ENCODE measurements at places on chromosomes 5 and 9.
A peak's percentile ranks its signal among the peaks of the same experiment; 100 is the strongest.

GRCh38 chr9:81416476-81417298 lies 272.7 kb downstream of the TLE1 start:
- no peak for DNase-seq

DNA sequence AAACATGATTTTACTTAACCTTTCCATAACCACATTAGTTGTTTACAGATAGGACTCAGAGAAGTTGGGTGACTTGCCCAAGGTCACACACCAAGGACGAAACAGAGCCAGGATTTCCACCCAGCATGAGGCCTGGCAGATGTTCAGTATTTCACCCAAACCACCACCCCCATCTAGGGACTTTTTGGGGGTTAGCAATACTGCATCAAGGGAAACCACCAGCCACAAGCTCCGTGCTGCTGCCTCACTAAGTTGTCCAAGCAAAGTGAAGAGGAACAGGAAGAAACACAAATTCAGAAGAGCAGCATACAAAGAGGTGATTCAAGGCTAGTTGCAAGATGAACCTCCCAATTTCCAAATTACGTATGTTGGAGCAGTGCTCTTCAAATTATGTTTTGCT lies 219.6 kb upstream of the RORB start:
- DNase-seq, result no peak

GRCh38 chr5:95599252-95599651 lies 20.6 kb upstream of the GPR150 start:
- no peak for DNase-seq

GRCh38 chr9:82583524-82583923 lies 479.4 kb downstream of the RASEF start:
- no peak for DNase-seq

DNA sequence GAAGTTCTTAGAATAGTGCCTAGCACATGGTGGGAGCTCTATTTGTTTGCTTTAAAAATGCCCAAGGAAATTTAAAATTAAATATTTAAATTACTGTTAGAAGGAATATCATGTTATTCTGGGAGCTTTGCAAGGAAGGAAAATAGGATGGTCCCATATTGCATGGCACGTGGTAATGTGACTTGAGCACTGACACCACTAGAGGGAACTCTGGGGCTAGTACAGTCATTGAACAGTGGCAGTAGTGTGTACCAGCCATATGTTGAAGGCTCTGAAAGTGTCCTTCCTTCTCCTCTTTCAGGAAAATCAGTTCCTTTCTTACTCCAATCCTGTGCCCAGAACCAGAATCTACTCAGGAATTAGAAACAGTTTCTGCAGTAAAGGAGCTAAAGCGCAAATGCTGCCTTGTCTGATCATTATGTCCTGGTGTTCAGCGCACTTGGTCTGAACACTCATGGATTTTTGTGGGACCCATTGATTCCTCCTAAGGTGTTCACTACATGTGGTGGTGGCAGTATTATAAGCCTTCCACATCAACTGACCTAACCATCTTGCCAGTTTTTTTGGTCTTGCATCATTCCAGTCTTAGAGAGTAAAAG lies 54.1 kb downstream of the GDA start:
- peak; percentile 50 for DNase-seq

- DNase-seq, result no peak
Observed at GRCh38 chr5:40365342-40366330, 314.1 kb upstream of the PTGER4 start.

DNA sequence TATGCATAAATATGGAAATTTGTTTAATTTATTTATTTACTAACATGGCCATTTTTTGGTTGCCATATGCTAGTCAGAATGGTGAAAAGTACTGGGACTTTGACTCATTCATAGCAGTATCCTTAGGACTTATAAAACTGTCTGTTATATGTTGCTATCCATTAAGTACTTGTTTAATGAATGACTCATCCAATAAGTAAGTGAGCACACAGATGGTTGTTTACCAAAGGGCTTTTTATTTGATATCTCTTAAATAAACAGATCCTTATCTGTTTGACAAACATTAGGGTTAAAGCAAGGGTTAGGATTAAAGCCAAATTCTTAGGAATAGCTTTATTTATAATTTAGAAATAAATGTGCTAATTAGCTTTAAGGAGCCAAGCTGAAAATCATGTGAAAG lies 183.4 kb downstream of the FBXO4 start:
- no peak for DNase-seq

- DNase-seq, result no peak
Observed at GRCh38 chr9:14525856-14526255, 167.4 kb downstream of the ZDHHC21 start.

DNA sequence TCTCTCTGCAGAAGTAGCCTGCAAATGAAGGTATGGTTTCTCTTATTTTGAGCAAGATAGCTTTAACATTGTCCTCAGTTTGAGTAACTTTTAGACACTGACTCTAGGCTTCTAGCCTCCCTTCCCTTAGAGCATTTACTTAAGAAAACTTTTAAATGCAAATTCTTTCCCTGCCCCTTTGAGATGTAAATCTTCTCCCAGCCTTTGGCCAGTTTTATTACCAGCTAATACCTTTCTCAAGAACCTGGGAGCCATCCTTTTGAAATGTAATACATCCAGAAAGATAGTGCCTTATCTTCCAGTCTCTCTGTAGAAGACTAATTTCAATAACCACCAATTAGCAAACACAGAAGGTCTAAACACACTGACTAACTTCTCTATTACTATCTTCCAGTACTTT lies 688.9 kb upstream of the CDH9 start:
- DNase-seq, result no peak

- no peak for DNase-seq
Observed at GRCh38 chr9:11931109-11931508, 762.1 kb upstream of the TYRP1 start.

GRCh38 chr5:58317808-58318207 lies 142.1 kb downstream of the PLK2 start:
- DNase-seq, result no peak

DNA sequence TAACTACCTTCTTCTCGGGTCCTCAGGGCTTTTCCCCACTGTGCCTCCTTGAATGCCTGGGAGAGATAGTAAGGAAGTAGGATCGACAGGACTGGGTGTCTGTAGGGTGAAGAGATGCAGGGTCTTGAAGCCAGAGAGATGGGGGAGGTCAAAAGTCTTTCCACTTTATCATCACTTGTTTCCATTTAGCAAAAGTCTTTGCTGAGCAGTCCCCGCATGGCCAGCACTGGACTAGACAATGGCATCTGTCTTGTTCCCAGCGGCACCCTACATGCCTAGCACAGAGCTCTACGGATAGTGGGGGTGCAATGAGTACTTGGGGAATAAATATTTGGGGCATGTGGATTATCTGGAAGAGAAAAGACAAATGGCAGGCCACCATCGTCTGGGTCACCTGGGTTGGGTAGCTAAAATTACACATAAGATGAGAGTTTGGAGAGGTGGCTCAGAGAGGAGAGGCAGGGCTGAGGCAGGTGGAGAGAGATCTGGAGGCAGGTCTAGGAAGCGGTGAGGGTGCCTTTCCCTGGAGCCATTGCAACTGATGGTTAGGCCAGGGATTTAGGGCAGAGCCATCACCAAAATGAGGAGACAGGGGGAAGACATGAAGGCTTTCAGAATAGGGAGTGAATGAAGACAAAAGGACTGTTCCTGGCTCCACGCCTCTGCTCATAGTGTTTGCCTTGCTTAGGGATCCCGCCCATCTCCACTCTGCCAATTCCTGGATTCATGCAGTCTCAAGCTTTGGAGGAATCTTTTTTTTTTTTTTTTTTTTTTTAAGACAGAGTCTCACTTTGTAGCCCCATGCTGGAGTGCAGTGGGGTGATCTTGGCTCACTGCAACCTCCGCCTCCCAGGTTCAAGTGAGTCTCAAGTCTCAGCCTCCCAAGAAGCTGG lies 250.8 kb upstream of the KLF4 start:
- DNase-seq, result no peak

- DNase-seq, result no peak
Observed at GRCh38 chr5:136080113-136080482, 51.3 kb downstream of the TGFBI start.

GRCh38 chr5:79707535-79707934 lies 17.9 kb downstream of the CMYA5 start:
- no peak for DNase-seq

- no peak for DNase-seq
Observed at GRCh38 chr9:113289091-113289490, 13.6 kb downstream of the PRPF4 start.

DNA sequence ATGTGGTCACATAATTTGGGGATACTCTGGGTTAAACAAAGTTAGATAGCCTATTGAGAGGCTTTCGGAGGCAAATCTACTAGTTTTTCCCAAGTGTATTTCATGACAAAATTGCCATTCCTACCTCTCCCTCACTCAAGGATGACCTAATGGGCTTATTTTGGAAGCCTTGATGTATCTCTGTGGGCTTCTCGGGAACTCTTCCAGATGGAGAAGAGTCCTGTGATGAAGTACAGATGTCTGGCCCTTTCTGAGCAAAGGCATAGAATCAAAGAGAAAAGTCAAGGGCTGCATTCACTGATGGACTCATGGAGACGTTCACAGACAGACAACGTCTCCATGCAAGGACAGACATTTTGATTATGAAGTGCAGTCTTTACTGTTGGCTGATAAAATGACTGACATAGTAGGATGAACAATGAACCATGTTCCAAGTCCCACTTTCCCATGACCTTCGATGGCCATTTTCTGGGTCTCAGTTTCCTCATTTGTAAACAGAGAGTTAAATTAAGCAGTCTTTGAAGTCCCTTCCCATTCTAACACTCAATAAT lies 347.2 kb upstream of the CD180 start:
- DNase-seq, result no peak

DNA sequence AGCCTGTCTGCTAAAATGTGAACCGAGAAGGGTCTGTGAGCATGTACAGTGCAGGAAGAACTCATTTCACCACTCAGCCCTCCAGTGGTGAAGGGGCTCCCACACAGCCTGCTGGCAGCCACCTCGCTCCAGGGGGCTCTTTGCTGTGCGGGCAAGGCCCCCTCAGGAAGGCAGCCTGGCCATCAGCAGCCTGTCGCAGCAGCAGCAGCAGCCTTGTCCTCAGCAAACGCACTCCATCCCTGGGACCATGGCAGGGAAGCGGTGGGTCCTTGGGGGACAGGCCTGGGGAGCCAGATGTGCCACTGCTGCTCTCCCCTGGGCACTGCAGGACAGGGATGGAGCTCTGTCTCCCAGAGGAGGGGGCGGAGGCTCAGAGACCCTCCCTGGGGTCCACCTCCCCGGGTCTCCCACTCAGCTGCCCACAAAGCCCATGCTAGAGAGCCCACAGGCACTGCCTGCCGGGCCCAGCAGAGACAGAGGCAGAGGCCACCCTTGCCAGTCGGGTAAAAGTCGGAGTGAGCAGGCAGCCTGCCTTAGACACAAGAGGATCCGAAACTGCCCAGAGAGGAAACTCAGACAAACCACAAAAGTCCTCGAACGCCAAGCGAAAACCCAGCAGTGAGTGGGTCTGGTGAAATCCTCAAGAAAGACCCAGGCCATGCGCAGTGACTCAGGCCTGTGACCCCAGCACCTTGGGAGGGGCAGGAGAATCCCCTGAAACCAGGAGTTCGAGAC lies 8.0 kb downstream of the BRD3 start:
- no peak for DNase-seq

DNA sequence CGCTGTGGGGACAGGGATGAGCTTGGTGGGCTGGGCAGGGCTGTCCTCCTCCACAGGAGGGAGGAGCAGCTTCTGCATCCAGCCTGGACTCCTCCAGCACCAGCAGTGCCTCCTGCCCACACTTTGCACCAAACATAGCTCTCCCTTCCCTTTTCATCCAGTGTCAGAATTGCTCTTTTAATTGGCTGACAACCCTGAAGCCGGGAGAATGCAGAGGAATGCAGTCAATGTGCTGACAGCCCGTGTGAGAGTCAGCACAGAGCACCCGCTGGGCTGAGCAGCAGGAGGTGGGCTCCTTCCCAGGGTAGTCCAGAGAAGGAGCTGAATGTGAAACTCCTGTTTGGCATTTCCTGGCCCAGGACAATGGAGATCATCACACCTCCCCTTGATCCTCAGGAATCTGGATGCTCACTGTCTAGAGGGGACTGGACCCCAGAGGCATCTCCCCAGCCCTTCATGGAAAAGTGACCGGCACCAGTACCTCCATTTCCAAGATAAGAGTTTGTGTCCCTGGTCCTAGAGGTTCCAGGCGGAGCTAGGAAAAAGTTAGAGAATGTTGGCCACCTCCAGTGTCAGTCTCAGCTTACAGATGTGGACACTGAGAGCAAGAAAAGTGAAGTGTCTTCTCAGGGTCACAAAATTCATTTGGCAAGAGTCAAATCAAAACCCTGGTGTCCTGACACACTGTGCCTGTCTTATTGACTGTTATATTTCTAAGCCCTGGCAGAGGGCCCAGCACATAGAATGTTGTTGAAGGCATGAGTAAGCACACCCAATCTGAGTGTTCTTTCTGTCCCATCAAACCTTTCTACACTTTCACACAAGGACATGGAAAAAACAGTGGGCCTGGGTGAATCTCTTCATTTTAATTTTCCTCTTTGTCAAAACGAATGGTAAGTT lies 202.1 kb downstream of the SNX18 start:
- no peak for DNase-seq

GRCh38 chr9:22054076-22054475 lies 45.0 kb upstream of the CDKN2B start:
- DNase-seq, result no peak

DNA sequence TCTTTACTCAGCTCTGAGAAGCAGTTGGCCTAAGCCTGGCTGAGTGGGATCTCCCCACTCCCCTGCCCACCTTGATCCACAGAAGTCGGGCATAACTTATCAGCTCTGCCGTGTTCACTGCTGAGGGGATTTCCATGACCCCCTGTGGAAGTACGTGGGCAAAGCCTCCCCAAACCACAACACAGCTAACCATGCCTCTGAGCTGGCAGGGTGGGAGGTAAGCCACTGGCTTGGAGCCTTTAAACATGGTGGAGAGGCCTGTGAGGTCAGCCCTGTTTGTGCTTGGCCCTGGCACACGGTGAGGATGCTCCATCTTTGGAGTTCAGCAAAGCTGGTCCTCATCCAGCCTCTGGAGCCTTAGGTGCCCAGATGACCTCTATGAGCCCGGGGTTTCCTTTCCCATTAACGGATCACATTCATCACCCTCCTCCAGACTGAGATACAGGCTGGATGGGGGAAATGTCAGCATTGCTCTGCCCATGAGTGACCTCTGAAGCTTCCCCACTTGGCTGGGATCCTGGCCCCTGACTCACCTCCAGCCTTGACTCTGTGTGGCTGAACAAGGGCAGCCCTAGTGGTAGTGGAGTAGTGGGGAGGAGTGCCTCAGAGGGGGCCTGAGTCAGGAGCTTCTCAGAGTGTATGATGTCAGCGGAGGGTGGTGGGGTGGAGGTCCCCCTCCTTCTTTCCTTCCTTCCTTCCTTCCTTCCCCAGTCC lies 6.2 kb downstream of the PDLIM4 start:
- DNase-seq, result no peak

DNA sequence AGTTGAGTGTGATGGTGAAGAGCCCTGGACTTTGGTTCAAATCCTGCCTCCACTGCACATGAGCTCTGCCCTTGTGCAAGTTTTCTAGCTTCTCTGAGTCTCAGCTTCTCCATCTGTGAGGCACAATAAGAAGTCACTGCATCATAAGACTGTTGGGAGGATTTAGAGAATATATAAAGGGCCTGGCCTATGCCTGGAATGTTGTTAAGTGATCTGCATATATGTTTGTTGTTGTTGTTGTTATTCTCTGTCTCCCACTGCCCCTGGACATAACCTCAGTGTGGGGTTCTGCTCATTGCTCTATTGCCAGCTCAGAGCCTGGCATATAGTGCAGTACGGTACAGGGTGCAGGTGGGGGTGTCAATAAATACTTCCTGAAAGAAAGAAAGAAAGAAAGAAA lies 40.3 kb upstream of the EEIG1 start:
- DNase-seq, result no peak
